ENCODE measurements at places on chromosomes 5 and 9. TPM values are rescaled to one million over a fixed set of nuclear protein-coding genes. Genes with fewer than 3 reads are reported as not detected.

SLC35A4 gene
- total RNA-seq, result 27.8 TPM

MORN5 gene
- total RNA-seq, result not detected

SOX30 gene
- total RNA-seq, result not detected

FAXDC2 gene
- 32.1 TPM for total RNA-seq

- no peak for DNase-seq
Measured at GRCh38 chr5:87752362-87752761, 339.6 kb upstream of the CCNH start.

GRCh38 chr5:73625944-73626811 is at the start of gene ARHGEF28:
Gene ARHGEF28, plus strand, starts transcription at chr5:73626196. Its CDS starts 58,656 bp downstream, at chr5:73684852.
- DNase-seq, result no peak

GRCh38 chr5:177426566-177427210 is at the start of gene GRK6:
Gene GRK6, plus strand, starts transcription at chr5:177426676. Its CDS starts 170 bp downstream, at chr5:177426846.
- DNase-seq, result no peak

DNA sequence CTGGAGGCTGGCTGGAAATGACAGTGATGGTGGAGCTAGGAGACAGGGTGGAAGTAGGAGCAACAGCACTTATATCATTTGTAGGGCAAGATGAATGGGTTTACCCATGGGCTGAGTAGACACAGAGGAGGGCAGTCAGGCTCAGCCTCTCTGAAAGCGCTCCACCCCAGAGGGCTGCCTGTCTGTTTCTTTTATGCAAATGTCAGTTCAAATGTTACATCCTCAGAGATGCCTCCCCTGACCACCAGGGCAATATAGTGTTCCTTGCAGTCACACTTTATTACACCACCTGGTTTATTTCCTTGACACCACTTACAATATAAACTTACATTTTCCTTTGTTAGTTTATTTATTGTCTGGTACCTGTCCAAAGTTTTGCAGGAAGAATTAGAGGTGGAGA is 159.5 kb upstream of the IL12B start:
- no peak for DNase-seq

GRCh38 chr9:8362250-8362649 is 562.7 kb upstream of the DMAC1 start:
- DNase-seq, result no peak

- no peak for DNase-seq
Measured at GRCh38 chr5:35470866-35471265, 146.8 kb upstream of the SPEF2 start.

- no peak for DNase-seq
Measured at GRCh38 chr9:108325406-108325805, 530.4 kb downstream of the ACTL7B start.

- no peak for DNase-seq
Measured at GRCh38 chr5:62779010-62779422, 200.4 kb downstream of the LRRC70 start.

DNA sequence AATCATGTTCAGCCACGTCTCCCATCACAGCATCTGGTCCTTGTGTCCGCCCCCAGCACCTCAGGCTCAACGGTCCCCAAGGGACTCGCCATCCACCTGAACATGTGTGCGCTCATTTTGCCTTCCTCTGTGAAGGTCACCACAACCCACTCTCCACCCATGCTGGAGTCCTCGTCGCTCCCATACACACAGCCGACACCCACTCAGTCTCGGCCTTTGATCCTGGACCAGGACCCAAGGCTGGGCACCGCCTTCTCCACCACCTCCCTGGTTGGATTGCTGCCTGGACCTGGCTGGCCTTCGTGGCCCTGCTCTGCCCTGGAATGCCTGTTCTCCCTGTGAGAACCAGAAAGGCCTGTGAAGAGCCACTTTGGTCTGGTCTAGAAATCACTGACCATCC is 60.3 kb downstream of the UBE2QL1 start:
- no peak for DNase-seq

GRCh38 chr5:102511666-102512065 is 12.9 kb upstream of the SLCO6A1 start:
- no peak for DNase-seq

- DNase-seq, result no peak
Measured at GRCh38 chr5:40578501-40579451, 100.9 kb upstream of the PTGER4 start.

DNA sequence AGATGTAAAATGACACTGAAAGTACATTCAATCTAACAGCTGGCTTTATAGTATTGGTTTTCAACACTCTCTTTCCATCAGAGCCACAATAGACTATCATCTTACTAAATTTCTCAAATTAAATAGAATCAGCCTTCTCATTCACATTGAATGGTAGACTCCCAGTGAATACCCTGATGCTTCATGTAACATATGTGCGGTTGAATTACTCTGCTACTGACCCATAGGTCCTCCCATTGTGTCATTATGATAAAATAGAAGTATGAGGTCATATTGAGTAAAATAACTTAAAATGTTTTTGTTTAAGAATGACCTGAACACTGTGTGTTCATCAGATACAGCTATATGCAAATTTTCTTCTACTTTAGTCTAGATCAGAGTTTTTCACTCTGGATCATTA is 75.9 kb upstream of the ADAMTSL1 start:
- DNase-seq, result no peak

- no peak for DNase-seq
Measured at GRCh38 chr9:136049491-136050265, 45.4 kb downstream of the NACC2 start.
